ENCODE measurements at places on chromosomes 2 and 18.
A peak's percentile ranks its signal among the peaks of the same experiment; 100 is the strongest.

DNA sequence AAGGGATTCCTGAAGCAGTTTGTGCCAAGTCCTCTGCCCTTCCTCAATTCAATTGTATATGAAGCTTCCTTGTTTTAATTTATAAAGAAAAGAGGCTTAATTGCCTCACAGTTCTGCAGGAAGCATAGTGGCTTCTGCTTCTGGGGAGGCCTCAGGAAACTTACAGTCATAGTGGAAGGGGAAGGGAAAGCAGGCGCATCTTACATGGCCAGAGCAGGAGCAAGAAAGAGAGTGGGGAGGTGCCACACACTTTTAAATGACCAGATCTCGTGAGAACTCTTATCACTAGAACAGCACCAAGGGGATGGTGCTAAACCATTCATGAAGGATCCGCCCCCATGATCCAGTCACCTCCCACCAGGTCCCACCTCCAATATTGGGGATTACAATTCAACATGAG, 114.2 kb downstream of the SGPP2 start:
- DNase-seq, result no peak

DNA sequence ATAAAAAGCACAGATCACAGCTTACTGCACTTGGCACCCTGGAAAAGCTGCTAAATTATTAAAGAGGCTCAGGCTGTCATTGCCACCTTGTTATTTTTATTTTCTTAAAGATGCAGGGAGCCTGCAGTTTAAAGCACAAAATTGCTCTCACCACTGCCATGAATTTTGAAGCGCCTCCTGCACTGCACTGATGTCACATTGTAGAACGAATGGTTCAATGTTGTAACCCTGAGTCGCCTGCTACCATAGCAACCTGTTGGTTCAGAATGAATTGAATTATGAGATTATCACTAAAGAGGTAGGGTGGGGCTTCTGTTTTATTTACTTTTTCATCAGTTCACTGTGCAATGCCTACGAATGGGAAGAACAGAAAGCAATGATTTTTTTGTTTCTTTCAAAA, 16.5 kb downstream of the SCG2 start:
- peak; percentile 8 for DNase-seq

GRCh38 chr2:235366807-235367206, 127.0 kb upstream of the AGAP1 start:
- peak; percentile 83 for DNase-seq

GRCh38 chr2:158172719-158173118, 71.0 kb downstream of the UPP2 start:
- no peak for DNase-seq

- DNase-seq, result peak; percentile 58
Measured at GRCh38 chr18:24397131-24397693, 412 bp downstream of the OSBPL1A start.

- DNase-seq, result no peak
Measured at GRCh38 chr2:60741576-60741975, 14.5 kb upstream of the PAPOLG start.

DNA sequence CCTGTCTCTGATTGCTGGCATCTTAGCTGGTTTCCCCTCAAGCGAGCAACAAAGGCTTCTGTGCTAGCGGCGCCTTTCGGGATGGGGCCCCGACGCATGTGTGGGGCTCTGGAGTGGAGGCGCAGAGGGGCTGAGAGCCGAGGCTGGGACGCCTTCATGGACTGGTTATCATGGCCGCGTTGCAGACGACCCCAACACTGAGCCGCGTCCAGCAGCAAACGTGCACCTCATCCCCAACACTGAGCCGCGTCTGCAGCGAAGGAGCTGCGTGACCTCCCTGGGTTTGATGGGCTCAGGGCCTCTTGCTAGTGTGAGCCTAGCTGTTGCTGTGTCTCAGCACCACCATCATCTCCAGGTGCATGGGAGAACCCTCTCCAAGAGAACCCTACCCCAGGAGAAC, 123.7 kb upstream of the CTDP1 start:
- no peak for DNase-seq

DNA sequence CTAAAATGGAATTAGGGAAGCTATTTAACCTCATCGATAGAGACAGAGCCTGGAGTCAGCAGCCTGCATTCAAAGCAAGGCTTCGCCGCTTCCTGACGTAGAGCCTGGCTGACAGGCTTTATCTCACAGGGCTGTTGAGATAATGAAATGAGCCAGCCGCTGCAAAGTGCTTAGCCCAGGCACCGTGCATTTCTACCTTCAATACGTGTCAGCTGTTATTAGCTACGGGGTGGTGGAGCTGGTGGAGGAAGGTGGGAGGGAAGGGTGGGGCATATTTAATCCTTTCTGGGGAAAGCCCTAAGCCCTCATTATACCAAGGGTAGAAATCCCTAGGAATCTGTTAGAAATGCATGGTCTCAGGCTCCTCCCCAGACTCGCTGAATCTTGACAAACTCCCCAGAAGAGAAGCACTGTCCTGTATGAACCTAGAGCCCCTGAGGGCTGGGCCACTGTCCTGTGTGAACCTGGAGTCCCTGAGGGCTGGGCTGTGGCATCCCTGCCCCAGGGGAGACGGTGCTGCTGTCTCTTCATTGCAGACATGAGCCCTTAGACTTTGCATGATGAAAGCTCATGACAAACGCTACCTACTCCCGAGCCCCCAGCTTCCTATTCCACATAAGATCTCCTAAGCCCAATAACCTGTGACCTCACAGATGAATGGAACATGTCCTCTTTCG, 72.4 kb downstream of the ALPK2 start:
- DNase-seq, result no peak

DNA sequence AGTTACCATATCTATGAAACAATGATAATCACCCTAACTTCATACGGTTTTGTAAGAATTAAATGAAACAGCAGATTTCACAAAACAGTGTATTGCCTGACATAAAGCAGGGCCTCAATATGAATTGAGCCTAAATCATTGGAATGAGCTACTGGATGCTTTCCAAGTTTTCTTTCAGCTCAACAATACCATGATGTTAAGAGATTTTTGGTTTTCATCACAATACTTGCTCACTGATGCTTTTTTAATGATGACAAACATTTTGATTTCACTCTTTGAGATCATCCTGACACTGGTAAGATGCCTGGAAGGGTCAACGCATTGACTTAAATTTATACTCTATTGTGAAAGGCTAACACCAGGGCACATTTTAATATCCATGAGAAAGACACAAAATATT, 377.5 kb downstream of the ZNF521 start:
- no peak for DNase-seq

GRCh38 chr18:22789600-22789999, 143.5 kb upstream of the RBBP8 start:
- peak; percentile 6 for DNase-seq

- no peak for DNase-seq
Measured at GRCh38 chr2:237501892-237502513, 15.0 kb downstream of the MLPH start.

DNA sequence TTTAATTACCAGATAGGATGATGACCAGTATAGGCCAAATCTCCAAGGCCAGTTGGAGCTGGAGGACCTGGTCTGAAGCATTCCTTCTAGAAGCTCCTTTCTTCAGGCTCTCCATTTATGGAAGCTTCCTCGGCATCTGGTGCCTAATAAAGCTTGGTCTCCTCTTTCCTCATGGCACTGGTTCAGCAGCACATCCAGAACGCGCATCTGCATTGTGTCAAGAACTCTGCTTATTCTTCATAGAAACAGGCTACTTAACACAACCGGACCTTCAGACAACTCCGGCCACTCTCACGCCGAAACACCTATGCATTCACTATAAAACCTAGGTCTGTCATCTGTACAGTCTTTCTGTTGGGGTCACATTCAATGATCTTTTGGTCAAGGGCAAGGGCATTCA, 99.8 kb downstream of the COL6A3 start:
- no peak for DNase-seq

DNA sequence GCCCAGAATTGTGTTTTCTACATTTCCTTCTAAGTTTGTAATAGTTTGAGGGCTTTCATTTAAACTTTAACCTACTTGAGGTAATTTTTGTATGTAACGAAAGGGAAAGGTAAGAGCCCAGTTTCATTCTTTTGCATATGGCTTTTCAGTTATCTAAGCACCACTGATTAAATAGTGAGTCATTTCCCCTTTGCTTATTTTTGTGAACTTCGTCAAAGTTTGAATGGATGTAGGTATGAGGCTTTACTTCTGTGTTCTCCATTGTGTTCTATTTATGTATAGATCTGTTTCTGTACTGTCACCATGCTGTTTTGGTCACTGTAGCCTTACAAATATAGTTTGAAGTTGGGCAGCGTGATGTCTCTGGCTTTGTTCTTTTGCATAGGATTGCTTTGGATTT, 944.8 kb upstream of the CNTNAP5 start:
- DNase-seq, result no peak

DNA sequence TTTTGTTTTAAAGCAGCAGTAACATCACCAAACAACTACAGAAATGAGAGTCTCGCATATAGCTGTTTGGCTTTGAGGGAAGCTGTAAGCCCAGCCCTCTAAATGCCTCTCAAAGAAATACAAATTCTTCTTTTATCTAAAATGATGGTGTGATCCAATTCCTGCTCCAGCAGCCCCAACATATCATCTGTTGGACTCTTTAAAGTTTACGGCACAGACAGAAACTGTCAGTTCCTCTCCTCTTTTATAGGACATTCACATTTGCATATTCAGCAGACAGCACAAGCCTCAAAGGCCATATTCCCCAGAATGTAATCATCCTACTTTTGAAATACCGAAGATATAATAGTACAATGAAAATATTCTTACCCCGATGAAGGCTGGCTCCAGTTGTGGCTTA, 216.9 kb upstream of the REV1 start:
- DNase-seq, result no peak

DNA sequence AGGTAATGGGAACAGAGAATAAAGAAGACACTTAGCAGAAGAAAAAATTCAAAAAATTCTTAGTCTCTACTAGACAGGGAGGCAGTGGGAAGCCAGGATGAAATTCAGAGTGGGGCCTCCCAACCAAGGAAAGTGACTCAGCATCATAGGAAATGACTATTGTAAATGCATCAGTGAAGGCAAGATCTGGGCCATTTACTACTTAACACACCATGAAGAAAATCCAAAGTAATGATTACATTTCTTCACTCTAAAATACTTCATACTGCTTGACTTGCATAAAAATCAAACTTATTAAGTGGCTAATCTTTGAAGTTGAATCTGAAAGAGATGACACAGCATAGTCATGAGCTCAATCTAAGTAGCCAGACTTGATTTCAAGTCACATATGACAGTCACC, 405.8 kb upstream of the SLC39A10 start:
- peak; percentile 88 for DNase-seq

DNA sequence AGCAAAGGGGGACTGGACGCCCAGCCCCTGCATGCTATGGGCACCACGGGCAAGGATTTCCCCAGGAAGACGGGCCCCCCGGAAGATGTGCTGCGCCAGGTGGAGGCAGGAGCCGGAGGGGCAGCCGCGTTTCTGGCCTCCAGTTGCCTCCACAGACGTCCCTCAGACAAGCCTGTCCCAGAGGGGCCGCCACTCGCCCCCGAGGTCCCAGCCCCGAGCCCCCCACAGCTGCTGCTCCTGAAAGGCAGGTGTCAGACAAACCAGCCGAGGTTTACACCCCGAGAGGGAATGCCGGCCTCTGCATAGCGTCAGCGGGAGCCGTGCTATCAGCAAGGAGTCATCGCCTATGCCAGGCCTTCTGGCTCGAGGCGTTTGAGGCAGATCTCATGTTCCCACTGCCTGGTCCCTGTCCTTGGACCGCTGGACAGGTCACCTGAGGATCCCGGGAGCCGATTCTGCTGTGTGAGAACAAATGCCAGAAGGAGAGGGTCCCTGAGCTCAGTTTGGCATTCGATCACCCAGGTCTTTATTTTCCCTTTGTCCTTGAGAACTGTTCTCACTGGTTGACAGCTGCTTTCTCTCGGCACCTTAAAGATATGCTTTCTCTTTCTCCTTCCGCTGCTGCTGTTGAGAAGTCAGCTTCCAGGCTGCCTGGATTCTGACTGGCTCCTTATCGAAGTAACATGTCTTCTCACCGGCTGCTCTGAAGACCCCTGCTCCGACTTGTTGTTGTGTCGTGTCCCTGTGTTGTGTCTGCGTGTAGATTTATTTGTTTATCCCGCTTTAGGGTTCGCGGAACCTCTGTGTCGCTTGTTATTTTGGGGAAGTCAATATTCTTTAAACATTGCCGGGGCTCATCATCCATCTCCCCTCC, 20.6 kb downstream of the CROCC2 start:
- DNase-seq, result no peak

GRCh38 chr2:150526827-150527226, 39.4 kb upstream of the RND3 start:
- DNase-seq, result peak; percentile 99

GRCh38 chr2:54671010-54671409, 52.5 kb upstream of the EML6 start:
- no peak for DNase-seq

- DNase-seq, result peak; percentile 84
Measured at GRCh38 chr2:178522950-178523595, 42.8 kb downstream of the PLEKHA3 start.

DNA sequence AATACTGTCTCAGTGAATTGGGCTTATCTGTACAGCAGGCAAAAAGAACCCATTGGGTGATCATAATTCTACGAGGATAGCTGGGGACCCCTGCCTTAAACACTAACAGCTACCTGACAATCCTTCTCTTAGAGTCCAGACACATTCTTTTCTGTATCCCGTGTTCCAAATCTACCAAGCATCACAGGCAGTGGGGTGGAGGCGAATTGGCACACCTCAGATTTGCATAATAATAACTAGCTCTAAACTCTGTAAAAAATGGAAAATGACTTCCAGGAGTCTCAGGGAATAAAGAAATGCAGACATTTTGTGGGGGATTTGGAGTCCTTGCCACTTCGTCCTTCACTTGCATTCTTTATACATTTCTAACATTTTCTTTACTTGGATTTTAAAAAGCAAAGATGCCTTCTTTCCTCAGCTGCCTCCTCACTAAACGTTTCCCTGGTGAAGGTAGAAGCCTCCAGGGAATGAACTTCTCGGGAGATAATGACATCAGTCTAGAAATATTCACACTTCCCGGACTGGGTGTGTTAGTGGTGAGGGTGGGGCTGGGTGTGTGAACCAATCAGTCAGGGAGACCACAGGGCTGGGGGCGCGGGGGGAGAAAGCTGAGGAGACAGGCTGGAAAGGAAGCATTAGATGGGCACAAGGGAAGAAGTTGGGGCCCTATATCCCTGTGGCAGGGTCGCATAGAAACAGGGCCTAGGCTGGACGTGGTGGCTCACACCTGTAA, 59.1 kb upstream of the BOD1L2 start:
- DNase-seq, result peak; percentile 56

DNA sequence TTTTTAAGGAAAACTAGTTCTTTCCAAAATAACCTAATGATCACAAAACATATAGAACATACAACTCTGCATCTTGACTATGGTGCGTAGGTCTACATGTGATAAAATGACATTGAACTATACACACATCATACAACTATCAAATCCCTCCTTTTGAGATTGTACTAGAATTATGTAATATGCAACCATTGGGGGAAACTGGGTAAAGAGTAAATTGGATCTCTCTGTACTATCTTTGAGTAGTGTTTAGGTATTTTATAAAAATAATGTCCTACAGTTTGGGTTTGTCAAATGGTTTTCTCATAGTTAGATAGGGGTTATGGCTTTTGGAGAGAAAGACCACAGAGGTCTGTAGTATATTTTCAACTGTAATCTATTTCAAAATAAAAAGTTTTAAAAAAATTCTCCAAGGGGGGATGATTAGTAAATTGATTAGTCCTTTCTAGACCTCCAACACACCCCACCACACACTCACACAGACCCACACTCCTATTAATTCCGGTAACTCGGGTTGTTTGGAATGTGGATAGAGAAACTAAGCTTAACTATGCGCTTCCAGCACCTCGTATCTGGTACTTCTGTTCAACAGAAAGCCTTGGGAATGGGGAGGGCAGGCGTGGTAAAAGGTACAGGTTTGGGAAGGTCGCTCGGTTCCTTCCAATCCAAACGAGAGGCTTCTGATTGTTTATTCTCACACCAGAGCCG, 695 bp upstream of the BIRC6 start:
- no peak for DNase-seq
